ENCODE measurements at places on chromosomes 12 and 14.

DNA sequence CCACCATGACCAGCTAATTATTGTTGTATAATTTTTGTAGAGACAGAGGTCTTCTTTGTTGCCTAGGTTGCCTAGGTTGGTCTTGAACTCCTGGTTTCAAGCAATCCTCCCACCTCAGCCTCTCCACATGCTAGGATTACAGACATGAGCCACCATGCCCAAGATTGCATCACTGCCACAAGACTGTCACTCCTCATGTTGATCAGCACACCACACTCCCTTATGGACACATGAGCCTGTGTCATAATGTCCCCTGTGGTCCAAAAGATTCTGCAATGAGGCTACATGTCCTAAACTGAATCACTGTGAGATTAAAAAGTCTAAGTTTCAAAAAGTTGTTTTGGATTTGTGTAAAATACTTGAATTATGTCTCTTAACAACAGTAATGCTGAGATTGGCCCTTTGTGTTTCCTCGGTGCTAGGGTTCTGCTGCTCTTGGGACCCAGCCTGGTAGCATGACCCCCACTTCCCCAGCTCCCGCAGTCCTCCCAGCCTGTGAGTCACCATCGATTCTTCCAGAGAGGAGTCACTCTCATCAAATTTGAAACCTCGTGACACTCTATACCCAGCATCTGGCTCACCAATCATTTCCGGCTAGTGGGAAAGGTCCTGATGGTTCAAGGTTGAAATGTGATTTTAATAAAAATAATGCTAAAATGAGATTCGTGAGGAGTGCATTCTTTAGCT, 890.9 kb downstream of the VRK1 start:
- no peak for DNase-seq

DNA sequence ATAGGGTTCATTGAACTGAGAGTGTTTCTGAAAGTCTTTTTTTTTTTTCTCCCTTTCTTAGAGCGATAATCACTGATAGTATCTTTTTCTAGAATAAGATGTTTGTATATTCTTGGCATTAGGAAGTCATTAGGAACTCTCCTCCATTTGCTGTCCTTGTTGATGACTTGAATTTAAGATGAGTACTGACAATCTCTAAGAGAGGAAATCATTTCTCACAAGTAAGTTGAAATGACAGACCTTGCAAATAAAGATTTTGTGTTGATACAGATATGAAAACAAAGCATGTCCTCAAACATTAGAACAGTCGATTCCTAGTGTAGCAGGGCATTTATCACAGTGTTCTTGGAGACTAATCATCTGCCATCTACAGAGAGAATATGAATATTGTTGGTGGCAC, 458.4 kb upstream of the SYT1 start:
- DNase-seq = no peak

DNA sequence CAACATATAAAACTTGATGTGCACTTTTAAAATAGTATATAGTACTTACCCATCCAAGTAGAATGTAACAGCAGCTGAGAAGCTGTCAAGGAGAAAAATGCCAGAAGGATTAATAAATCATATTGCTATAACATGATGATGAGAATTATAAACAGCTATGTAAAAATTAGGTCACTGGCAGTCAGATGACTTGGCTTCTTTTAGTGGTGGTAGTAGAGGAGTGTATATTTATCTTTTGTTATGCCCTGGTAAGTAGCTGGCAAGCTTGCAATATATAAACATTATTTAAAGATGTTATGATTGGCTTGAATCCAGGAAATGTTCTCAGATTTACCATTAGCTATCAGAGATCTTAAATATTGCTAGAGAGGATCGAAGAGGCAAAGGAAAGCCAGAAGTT, 471.0 kb upstream of the MGAT4C start:
- DNase-seq = no peak

- no peak for DNase-seq
These were observed 46.3 kb downstream of the NTF3 start for GRCh38 chr12:5478081-5478706.

DNA sequence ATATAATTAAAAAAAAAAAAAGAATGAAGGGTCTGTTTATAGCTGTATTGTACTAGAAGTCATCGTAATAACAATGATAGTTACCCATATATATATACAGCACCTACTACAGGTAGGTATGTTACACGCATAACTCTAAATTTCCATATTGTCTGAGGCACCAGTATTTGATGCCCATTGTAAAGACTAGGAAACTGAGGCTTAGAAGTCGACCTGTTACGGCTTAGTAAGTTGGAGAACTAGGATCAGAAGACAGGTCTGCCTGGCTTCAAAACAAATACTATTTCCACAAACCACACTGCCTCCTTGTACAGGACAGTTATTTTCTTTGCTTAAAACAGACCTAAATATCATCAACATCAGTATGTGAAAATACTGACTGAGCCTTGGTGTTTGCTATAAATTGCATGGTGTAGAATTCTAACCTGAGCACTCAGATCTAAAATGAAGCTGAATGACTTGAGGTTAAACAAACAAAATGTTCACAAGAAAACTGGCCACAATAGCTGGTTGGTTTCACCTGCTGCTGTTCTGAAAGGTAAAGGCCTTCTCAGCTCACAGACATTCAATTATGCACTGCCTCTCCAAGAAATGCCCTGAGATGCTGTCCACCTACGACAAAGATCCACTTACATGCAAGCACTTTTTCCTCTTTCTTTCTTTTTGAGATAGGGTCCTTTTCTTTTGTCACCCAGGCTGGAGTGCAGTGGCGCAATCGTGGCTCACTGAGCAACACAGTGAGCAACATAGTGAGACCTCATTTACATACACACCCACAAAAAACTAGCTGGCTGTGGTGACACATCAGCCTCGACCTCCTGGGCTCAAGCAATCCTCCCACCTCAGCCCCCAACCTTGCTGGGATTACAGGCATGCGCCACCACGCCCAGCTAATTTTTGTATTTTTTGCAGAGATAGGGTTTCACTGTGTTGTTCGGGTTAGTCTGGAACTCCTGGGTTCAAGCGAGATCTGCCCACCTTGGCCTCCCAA, 35.7 kb downstream of the SSH1 start:
- no peak for DNase-seq

- DNase-seq = peak; percentile 75
These were observed 3.7 kb downstream of the ZFP36L1 start for GRCh38 chr14:68788996-68789820.

DNA sequence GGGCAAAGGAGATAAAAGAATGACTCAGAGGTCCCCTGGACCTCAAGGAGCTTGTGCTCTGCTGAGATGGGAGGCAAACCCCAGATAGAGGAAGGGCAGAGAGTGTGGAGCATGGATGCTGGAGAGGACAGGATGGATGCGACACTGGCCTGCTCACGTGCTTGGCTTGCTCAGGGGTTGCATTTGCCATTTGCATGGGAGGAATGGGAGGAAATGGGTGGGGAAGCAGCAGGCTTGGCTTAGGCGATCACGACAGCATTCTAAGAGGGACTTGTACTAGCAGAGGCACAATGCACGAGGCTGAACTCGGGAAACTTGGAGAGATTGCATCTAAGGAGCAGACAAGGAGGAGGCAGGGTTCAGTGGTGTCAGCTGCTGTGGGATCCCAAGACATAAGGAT, 19.8 kb downstream of the CD9 start:
- no peak for DNase-seq

DNA sequence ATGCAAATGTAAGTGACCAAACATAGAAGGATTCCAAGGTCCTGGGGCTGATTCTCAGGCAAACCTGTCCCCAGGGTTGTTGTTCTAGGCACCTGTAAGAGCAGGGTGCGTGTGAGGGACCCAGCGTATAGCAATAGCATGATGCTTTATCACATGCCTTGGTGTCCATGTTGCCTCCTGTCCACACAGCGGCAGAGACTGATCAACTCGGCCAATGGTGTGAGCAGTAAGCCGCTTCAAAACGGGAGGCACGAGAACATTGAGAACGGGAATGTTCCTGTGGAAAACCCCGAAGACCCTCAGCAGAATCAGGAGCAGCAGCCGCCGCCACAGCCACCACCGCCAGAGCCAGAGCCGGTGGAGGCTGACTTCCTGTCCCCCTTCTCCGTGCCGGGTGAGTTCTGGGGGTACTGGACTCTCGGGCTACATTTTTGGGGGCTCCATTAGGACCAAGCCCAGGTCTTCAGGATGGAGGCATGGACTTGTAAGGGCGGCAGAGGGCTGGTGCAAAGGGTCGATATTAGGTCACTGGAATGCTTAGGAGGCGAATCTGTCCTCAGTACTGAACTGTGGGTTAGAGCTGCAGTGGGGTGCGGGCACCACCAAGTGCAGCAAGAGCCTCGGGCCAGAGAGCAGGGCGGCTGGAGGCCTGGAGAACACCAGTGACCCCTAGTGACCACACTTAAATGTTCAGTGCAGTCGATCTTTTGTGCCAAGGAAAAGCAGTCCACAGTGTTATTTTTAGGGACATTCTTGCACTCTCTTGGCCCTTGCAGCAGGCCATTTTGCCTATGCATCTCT, 57.2 kb upstream of the RIN3 start:
- no peak for DNase-seq

DNA sequence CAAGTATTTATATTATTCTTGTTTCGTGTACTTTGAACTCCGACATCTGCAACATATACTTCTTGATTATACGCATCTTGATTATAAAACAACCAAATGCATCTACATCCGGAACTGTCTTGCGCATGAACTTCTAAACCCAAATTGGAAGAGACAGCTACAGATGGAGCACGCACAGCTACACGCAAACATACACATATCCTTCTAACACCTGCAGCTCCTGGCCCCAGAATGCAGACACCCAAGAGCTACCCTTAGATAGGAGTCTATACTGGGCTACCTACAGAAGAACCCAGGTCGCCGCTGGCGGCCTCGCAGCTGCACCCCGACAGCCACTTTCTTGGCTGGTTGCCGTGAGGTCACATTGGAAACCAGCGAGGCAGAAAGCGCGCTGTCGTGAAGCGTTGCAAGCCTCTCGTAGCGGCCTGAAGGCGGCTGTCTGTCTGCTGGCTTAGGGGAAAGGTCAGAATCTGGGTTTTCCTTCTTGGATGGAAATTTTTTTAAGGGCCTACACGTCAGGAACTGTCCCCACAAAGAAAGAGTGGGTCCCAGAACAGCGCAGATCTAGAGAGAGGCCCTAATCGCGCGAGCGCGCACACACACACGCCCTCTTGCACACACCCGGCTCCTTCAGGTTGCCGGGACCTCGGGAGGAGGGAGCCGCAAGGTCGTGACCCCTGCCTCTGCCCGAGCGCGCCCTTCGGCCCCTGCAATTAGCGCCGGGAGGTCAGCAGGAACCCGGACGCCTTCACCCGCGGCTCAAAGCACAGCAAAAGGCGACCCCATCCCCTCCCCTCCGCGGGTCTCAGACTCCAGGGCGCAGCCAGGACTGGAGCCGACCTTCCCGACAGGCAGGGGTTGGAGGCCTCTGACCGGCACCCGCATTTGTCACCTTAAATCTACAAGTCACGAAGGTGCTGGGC, 17.0 kb downstream of the TBX3 start:
- no peak for DNase-seq

GRCh38 chr12:75820848-75821578, 210.6 kb downstream of the PHLDA1 start:
- no peak for DNase-seq

GRCh38 chr14:90393966-90394365, 2.9 kb upstream of the CALM1 start:
- DNase-seq = no peak

GRCh38 chr14:102517392-102518062, 8.0 kb upstream of the ANKRD9 start:
- DNase-seq = no peak

GRCh38 chr12:111442301-111443045, 36.8 kb downstream of the SH2B3 start:
- no peak for DNase-seq

GRCh38 chr14:30779210-30779609, 95.1 kb upstream of the COCH start:
- no peak for DNase-seq

GRCh38 chr12:128857133-128857763, 4.0 kb downstream of the GLT1D1 start:
- no peak for DNase-seq

DNA sequence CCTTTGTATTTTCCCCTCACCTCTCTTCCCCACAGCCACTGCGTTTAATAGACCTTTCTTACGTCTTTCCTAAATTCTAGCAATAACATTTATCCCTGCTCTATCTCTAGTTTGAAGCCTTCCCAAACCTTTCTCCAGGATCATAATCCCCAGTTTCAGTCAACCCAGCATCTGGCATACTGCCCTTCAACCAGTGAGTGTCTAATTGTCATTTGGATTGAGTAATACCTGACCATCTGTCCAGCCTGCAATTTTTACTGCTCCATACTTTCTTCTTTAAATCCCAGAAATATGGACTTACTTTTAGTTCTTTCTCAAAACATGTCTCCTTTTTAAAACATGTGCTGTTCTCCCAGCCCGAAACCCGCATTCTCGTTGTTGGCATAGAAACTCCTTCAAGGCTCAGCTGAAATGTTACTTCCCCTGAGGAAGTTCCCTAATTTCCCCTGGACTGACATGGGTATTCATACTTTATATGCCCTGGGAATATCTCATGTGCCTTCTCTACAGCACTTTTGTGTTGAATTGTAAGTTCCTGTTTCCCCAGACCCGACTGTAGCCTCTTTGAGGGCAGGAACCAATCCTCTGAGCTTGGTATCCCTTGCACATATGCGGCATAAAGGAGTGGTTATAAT, 65.1 kb upstream of the ETV6 start:
- DNase-seq = no peak

GRCh38 chr12:107395817-107396216, 289.8 kb upstream of the PWP1 start:
- no peak for DNase-seq

GRCh38 chr14:100902295-100903133, 1.0 kb downstream of the RTL1 start:
- no peak for DNase-seq

GRCh38 chr12:98421316-98421715, 94.1 kb upstream of the TMPO start:
- DNase-seq = no peak

- no peak for DNase-seq
These were observed 10.9 kb upstream of the OTUB2 start for GRCh38 chr14:94015223-94015622.

DNA sequence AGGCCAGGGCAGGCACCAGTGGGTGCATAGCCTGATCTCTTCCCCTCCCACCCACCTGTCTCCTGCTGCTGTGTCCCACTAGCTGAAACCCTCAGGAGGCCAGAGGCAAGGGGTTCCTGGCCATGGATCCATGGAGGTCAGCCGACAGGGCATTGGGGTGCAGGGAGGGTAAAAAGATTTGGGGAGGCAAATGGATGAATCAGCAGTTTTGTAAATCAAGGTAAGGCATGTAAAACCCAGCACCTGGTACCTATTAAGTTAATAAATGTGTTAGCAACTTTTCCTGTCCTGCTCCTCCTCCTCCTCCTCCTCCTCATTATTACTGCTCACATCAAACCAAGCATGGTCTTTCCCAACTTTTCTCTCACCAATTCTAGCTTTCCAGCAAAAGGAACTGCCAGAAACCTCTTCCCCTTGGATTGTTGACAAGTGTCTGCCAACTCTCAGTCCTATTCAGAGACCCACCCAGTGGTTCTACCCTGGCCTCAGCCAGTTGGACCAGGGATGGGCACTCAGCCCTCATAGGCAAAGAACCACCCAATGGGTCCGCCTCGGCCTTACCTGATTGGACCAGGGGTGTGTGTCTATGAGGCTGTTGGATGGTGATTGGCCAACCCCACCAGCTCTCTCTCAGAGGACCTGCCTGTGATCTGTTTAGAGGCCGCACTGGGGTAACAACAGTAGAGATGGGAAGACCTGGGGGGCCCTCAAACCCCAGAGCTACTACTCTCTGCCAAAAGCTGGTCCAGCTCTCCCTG, 155.7 kb upstream of the GSC start:
- DNase-seq = no peak

All from activated naive CD8-positive, alpha-beta T cell treated with anti-CD3 and anti-CD28 coated beads, Interleukin-2, amount 50 U/mL, for 16 hours (primary cell).